ENCODE measurements at places on chromosomes 13 and 19.

- DNase-seq = no peak
Measured at GRCh38 chr13:44930963-44931623, 58.2 kb downstream of the NUFIP1 start.

GRCh38 chr19:31539386-31539785, 190.2 kb upstream of the TSHZ3 start:
- DNase-seq = no peak

DNA sequence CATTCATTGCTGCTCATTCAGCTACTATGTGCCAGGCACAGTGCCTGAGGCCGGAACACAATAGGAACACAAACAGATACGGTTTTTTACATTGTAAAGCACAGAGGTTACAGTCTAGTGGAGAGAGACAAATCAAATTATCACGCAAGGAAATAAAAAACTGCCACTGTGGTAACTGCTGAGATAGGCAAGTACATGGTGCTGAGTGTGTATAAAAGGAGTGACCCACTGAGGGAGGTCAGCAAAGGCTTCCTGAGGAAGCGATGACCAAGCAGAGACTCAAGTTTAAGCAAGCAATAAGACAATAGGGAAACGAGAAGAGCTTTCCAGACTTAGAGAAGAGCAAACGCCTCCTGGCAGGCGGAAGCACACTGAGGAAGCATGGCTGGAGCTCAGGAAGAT, 56.4 kb downstream of the NUFIP1 start:
- no peak for DNase-seq

- DNase-seq = no peak
Measured at GRCh38 chr13:30751183-30751933, 16.0 kb downstream of the ALOX5AP start.

DNA sequence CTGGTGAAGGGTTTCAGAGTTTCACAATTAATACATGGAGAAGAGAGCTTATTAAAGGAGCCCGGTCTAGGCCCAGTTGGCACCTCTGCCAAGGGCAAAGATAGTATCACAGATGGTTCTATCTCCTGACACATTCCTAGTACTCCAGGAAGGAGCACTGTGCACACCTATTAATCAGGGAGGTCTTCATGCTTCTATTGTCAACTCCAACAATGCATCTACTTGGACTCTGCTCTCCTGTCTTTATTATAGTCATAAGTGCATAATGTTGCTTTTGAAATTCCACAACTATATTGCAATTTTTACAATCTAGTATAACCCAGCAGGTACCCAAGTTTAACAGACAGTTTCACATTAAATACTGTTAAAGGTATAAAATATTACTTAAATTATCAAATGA, 174.5 kb upstream of the TSC22D1 start:
- no peak for DNase-seq

GRCh38 chr13:73967397-73968165, 166.6 kb downstream of the KLF12 start:
- DNase-seq = no peak

- peak; percentile 64 for DNase-seq
Measured at GRCh38 chr19:48644839-48645619, 958 bp downstream of the CA11 start.

GRCh38 chr13:34578471-34578870, 363.6 kb upstream of the NBEA start:
- DNase-seq = no peak

GRCh38 chr19:48636859-48637448, at the start of gene DBP:
DBP (minus strand) TSS chr19:48637379; CDS start chr19:48636994, 385 bp downstream.
- DNase-seq = no peak

Data from right lung (tissue), 10 donors.